Right lobe of liver (tissue), 6 donors: ENCODE measurements at places on chromosomes 1 and 21.

DNA sequence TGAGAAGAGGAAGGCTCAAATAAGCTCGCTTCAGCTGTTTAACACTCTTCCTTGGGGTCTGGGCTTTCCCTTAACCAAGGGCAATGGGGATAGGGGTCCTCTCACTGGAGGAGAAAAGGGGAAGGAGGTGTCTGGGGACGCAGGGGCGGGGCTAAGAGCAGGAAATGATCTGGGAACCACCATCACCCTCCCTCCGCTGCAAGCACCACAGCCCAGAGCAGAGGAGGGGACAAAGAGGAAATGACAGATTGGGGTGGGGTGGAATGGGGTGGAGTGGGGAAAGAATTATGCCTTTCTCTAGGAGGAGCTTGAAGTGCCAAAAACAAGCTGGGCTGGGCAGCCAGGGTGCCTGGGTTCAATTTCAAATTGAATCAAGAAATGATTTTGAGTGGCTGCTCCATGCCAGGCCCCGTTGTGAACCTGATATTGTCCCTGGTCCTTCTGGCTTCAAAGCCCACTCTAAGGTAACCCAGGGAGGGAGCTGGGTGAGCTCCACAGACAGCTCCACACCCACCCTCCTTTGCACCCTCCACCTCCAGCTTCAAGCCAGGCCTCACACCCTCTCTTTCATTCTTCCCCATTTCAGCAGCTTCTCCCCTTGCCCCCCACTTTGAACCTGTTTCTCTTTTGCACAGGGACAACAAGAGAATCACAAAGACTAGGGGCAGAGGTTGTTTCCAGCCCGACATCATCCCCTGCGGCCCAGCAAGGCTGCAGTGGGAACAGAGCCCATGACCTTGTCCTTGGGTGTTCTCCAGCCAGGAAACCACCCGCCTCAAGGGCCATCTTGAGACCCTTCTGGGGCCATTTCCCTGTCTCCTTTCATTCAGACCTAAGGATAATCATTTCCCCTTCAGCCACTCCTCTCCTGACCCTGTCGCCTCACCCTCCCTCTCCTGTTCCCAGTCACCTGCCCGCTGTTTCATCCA, 1.1 kb downstream of the ARHGAP30 start:
- DNase-seq: peak; percentile 76

GRCh38 chr1:40736085-40736531, 44.6 kb downstream of the NFYC start:
- DNase-seq: no peak

- DNase-seq: no peak
Measured at GRCh38 chr1:183206538-183207122, 20.6 kb downstream of the LAMC2 start.

GRCh38 chr1:94544706-94545490, 3.3 kb upstream of the F3 start:
- DNase-seq: no peak

- DNase-seq: no peak
Measured at GRCh38 chr1:229164836-229165735, 105.8 kb upstream of the RAB4A start.

- DNase-seq: no peak
Measured at GRCh38 chr1:114112775-114113174, 40.9 kb downstream of the SYT6 start.

- DNase-seq: no peak
Measured at GRCh38 chr1:1275836-1276235, 2.2 kb upstream of the UBE2J2 start.

GRCh38 chr21:32592929-32593502, 7.7 kb upstream of the TCP10L start:
- DNase-seq: peak; percentile 80

- DNase-seq: no peak
Measured at GRCh38 chr1:107076841-107077240, 20.4 kb downstream of the PRMT6 start.
